ENCODE measurements at places on chromosomes 4 and X.
A peak's percentile ranks its signal among the peaks of the same experiment; 100 is the strongest.

- no peak for DNase-seq
Measured at GRCh38 chr4:7907142-7907541, 32.5 kb downstream of the AFAP1 start.

- DNase-seq = peak; percentile 77
Measured at GRCh38 chr4:1748465-1748995, 27.2 kb downstream of the TACC3 start.

GRCh38 chr4:48035952-48036351 lies 19.4 kb downstream of the NIPAL1 start:
- DNase-seq = no peak

DNA sequence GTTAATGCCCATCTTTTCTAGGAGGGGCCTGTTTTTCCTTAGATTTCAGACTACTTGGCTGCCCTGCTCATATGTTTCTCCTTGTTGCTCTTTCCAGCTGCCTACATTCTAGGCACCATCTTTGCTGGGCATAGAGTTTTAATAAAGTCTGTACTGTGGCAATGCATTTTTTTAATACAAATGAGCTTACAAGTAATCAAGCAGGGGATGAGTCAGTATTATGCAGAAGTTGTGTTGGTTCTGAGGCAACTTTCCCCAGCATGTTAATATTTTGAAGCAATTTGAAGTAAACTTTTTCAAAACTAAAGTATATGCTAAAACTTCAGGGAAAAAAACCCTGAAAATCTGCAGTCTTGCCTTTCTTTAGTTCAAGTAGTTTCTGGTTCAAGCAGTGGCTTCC lies 372.0 kb upstream of the GATB start:
- DNase-seq = no peak

DNA sequence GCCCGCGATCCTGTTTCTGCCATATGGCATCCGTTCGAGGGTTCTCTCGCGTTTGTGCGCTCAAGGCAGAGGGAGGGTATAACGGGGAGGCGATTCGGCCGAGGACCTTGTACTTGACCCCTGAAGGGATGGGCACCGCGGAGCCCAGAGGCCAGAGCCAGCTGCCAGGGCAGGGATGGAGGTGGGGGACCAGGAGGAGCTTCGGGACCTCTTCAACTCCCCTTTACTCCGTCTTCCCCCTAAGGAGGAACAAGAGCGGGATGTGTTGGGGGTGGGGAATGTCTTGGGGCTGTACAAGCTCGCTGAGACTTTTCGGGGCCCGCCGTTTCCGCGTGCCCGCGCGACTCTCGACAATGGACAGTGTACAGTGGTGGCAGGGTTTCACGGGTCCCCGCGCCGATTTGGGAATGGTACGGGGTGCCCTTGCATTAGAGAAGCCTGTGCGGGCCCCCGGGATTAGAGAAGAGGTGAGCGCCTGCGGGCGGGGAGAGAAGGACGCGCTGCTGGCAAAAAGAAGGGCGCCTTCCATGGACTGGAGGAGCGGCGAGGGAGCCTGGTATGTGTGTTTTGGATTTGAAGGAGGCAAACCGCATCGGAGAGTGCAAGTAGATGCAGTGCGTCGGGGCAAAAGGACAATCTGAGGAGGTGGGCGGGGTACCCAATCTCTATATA lies 760 bp downstream of the UGT8 start:
- no peak for DNase-seq

- no peak for DNase-seq
Measured at GRCh38 chr4:182144626-182145333, 98.4 kb upstream of the TENM3 start.

DNA sequence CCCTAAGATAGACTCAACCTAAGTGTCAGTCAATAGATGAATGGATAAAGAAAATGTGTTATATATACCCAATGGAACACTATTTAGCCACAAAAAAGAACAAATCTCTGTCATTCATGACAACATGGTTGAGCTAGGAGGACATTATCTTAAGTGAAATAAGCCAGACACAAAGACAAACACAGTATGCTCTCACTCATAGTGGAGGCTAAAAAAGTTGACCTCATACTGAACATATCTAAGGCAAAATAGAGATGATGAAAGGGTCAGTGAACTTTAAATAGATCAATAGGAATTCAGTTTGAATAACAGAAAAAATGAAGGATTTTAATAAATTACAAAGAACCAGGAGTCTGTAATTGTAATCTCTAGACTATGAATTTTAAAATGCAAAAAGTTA lies 106.5 kb downstream of the SOWAHB start:
- no peak for DNase-seq

GRCh38 chr4:37757761-37758160 lies 68.7 kb upstream of the PGM2 start:
- DNase-seq = no peak

- no peak for DNase-seq
Measured at GRCh38 chr4:150318971-150319370, 240.7 kb downstream of the DCLK2 start.

DNA sequence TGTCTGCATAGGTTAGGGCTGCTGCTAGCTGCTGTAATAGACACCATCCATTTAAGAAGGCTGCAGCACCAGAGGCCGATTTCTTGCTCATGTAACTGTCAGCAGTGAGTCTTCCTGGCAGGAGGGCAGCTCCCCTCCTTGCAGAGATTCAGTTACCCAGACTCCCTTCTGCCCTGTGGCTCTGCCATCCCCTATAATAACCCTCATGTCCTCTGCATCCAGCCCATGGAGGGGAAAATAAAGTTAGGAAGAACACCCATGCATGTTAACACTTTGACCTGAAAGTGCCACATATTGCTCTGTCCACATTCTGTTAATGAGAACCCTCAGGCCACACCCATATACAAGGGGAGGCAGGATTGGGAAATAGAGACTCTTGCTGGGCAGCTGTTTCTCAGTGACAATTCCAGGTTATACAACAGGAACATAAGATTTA lies 5.4 kb downstream of the STBD1 start:
- no peak for DNase-seq

GRCh38 chr4:73883306-73883705 lies 14.1 kb downstream of the CXCL1 start:
- no peak for DNase-seq

DNA sequence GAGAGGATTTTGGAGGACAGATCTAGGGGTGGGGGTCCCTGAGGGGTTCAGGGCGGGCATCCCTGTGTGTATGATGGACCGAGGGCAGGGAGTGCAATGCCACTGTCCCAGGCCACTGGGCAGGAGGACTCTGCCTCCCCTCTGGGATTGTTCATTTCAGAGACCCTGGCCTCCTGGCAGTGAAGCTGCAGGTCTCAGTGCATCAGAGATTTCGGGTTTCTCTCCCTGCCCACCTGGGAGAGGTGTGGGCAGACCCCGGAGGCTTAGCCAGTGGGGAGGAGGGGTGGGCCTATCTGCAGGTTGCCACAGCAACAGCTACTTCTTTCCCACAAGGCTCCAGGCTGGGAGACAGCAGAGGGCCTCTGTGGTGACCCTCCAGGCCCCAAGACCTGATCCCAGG lies 80.1 kb upstream of the LRPAP1 start:
- DNase-seq = no peak

- no peak for DNase-seq
Measured at GRCh38 chr4:168383510-168383909, 65.0 kb upstream of the DDX60 start.

DNA sequence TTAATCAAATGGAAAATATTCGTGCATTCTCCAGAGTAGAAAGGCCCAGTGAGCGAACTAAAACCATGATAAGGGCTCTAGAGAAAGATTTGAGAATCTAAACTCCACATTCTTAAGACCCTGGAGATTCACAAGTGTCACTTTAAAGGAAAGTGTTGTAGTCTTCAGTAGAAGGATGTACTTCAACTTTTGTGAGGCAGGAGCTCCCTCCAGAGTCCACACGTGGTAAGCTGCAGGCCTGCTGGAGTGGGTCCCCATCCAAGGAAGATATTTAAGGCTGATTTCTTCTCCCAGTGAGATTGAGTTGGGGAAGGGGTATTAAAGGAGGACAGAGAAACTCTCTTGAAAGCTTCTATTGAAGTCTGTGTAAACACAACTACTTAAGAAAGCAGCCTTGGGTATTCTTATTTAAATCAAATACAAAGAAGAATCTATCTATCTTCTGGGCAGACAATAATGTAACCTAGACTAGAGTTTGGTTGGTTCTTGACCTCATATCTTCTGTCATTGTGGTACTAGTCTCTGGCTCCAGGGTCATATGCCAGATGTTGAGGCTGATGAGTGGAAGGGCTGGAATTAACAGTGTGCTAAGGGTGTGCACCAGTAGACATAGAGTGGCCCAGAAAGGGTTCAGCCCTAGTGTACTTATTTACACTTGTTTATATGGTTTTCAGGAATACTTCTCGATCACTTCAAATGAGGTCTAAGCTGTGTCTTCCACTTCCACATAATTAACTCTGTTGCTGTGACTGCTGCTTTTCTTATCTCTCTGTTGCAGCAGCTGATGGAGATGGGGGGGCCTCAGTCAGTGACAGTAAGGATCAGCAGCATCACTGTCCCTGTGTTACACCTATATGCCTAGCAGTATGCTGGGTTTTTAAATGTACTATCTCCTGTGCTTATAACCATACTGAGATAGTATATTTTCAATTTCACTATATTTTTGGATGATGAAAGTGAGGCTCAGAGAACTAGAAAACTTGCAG lies 76.1 kb downstream of the HMGB2 start:
- DNase-seq = peak; percentile 19

DNA sequence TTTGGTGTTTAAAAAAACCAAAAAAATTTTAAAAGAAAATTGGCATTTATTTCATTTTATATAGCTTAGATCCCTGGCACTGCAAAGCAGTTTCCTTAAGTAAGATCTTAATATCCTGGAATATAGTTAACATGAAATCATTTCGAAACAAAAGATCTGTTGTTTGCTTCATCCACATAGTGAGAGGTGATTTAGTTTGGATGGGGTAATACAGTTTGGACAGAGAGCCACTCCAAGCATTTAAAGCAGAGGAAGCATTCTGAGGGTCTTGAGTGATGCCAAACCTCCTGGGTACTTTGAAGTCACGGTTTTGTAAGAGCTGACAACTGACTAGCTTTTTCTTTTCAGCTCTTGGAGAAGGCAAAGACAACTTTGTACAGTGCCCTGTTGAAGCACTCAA lies 28.7 kb downstream of the NOCT start:
- DNase-seq = no peak

GRCh38 chr4:102751941-102752340 lies 8.8 kb downstream of the MANBA start:
- DNase-seq = no peak

- DNase-seq = no peak
Measured at GRCh38 chrX:123860983-123861382, 1.1 kb downstream of the XIAP start.

- DNase-seq = no peak
Measured at GRCh38 chrX:135984791-135985156, 461 bp upstream of the SLC9A6 start.
